ENCODE measurements at places on chromosomes 5 and 9.

DNA sequence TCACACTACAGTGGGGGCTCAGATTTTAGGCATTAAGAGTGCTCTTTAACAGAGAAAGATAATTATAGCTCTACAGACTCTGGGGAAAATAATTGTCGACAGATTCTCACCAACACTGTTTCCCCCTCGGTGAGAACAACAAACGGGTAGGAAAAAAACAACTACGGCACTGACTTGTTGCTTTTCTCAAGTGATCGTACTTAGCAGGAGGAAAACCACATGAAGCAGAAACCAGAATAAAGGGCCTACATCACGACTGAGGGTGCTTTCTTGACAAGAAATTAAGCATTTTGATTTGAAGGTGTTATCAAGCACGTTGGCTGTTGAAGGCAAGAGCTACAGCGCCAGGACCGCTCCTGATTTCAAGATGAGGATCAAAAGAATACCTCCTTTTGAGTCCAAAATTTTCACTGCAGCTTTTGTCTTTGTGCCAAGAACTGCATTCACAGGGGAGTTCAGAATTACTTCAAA is 27.2 kb upstream of the CER1 start:
- no peak overlapping the region for H3K4me3 ChIP-seq
- H3K36me3 ChIP-seq, result peaks cover 11% of the 10 kb centered on the region
- H3K27ac ChIP-seq, result no peak overlapping the region
- no peaks in the 10 kb centered on the region for H3K4me1 ChIP-seq

- no peaks in the 10 kb centered on the region for H3K27me3 ChIP-seq
- no peak overlapping the region for H3K4me3 ChIP-seq
- no peaks in the 10 kb centered on the region for H3K4me1 ChIP-seq
- DNase-seq, result no peak
- peaks cover 13% of the 10 kb centered on the region for H3K36me3 ChIP-seq
These were observed 21.6 kb downstream of the NDST1 start for GRCh38 chr5:150529555-150529954.

- no peaks in the 10 kb centered on the region for H3K27me3 ChIP-seq
- H3K36me3 ChIP-seq, result no peaks in the 10 kb centered on the region
- peaks cover 19% of the 10 kb centered on the region for H3K4me1 ChIP-seq
- no peak overlapping the region for H3K27ac ChIP-seq
These were observed 43.5 kb downstream of the RUSC2 start for GRCh38 chr9:35533398-35533797.

- no peak overlapping the region for H3K4me3 ChIP-seq
- H3K4me1 ChIP-seq, result peaks cover 12% of the 10 kb centered on the region
- H3K27ac ChIP-seq, result peak overlapping the region; percentile 91
- H3K27me3 ChIP-seq, result no peaks in the 10 kb centered on the region
These were observed 123.7 kb upstream of the ANKRD55 start for GRCh38 chr5:56356836-56357160.

DNA sequence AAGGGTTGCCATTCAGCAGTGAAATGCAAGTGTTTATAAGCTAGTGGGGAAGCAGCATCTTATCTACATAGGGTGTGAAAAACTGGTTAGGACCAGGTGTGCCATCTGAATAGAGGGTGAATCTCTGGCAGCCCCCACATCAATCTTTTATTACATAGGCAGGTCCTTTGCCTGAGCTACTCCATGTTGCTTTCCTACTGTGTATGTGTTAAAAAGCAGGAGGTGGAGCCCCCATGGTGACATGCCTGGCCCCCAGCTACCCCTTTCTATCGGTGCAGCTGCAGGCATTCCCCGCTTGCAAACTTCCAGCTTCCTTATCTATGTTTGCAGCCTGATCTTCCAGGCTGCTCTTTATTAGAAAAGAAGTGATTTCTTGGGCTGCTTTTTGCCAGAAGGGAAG is 353.5 kb downstream of the SPATA31D1 start:
- no peaks in the 10 kb centered on the region for H3K4me1 ChIP-seq
- DNase-seq, result no peak
- no peaks in the 10 kb centered on the region for H3K36me3 ChIP-seq
- no peak overlapping the region for H3K27ac ChIP-seq

DNA sequence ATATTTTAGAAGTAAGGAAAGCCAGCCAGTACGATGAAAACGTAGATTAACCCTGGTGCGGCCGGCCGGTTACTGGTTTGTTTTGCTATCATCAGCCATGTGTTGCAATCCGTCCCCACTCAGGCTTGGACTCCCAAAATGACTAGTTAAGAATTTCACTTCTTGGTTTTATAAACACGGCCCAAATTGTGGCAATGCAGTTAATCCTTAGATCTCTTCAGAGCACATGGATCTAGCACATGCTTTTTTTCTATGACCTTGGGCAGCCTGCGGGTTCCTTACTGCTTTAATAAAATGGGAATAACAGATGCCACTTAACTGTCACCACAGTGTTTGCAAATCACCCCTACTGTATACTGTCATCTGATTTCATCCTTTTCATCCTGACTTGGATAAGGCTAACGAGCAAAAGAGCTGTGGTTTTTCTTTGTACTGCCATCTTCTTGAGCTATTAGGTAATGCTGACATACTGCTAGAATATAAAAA is 1.5 kb downstream of the NDFIP1 start:
- H3K27ac ChIP-seq, result no peak overlapping the region
- no peak for DNase-seq
- H3K27me3 ChIP-seq, result no peaks in the 10 kb centered on the region
- H3K4me3 ChIP-seq, result peak overlapping the region; percentile 81

DNA sequence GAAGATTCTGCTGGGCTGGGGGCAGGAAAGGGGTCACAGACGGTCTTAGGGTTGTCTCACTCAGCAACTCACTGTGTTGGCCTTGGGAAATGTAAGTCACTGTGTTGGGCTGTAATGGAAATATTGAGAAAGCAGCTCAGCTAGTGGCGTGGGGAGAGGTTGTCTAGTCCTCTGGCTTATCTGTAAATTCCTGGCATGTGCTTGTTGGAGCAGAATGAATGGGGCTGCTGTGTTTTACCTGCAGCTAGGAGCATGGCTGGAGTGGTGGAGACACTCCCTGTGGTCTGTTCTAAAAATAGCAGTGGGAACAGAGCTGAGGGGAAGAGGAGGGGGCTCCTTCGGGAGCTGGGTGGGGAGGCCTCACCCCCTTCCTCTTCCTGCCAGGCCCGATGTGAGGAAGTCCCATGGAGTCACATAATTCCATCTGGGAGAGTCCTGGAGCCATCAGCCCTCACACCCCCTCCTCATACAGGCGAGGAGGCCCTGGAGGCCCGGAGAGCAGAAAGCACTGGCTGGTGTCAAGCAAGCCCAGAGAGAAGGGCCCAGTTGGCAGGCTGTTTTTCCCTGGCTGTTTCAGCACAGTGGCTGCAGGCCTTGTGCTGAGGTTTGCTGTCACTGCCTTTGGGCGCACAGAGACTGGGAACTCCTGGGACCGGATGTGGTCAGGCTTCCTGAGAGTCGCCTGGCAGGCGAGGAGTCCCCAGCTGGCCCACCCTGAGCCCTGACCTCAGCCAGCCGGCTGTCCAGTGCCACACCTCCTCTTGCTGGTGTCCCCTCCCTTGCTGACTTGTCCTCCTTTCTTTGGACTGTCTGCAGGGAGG is 84.9 kb downstream of the RGS3 start:
- H3K4me1 ChIP-seq, result peaks cover 29% of the 10 kb centered on the region
- no peaks in the 10 kb centered on the region for H3K36me3 ChIP-seq
- peak overlapping the region; percentile 75 for H3K27ac ChIP-seq
- H3K4me3 ChIP-seq, result no peak overlapping the region
- DNase-seq, result peak; percentile 87

GRCh38 chr9:124386201-124386600 is 29.0 kb downstream of the PSMB7 start:
- no peak overlapping the region for H3K4me3 ChIP-seq
- no peaks in the 10 kb centered on the region for H3K27me3 ChIP-seq
- no peaks in the 10 kb centered on the region for H3K36me3 ChIP-seq
- no peak for DNase-seq

DNA sequence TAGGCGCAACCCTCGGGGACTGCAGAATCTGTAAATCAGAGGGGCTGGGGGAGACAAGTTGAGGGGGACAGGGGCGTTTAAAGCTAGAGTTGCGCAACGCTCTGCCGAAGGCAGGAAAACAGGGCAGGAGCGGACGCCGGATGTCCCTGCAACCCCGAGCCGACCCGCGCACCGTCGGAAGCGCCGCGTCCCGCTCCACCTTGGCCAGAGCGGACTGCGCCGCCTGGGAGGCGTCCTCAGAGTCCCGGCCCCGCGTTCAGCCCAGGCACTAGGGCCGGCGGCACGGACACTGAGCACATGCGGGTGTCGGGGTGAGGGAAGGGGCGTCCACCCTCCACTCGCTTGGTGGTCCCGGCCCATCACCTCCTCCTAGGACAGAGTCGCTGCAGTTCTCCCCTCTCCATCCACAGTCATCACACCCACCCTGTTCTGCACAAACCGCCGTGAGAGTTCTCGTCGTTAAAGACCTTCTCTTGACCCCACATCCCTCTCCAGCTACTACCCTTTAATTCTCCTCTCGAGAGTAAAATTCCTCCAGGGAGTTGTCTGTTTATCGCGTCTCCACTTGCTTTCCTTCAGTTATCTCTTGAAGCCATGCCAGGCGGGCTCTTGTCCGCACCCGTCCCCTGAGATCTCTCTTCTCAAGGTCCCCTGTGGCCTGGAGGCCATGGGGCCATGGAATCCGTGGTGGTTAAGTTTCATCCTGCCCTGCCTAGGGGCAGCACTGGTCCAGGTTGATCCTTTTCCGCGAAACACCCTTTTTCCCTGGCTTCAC is 796 bp upstream of the PDLIM7 start:
- no peaks in the 10 kb centered on the region for H3K36me3 ChIP-seq
- no peak for DNase-seq
- H3K27me3 ChIP-seq, result no peaks in the 10 kb centered on the region
- peaks cover 14% of the 10 kb centered on the region for H3K4me1 ChIP-seq

DNA sequence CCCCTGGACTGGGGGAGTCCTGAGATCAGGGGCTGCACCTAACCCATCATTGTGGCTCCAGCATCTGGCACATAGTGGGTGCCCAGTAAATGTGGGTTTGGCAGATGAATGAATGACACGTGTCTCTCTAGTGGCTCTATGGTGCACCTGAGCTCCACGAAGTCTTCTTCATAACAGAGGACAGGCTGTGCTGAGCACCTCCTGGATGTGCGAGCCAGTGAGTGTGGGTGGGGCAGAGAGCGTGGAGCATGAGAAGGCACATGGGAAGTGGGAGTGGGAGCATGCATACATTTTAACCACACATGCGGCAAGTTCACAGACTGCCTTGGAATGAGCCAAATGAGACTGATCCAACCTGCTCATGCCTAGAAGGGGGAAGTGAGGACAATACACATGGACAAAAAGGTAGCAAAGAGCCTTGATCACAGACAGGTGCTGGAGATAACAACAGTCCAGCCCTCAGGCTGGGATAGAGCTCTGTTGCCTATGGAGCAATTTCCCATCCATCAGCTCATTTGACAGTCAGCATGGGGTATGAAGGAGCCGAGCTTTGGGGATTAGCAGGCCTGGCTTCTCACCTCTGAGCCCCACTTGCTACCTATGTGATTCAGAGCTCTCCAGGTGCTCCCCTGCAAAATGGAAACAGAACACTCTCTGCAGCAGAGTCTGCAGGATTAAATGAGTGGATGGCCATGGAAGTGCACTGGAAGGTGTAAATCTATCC is 76.2 kb upstream of the TBC1D2 start:
- H3K27me3 ChIP-seq, result no peaks in the 10 kb centered on the region
- H3K4me3 ChIP-seq, result no peak overlapping the region
- DNase-seq, result no peak
- no peaks in the 10 kb centered on the region for H3K4me1 ChIP-seq
- H3K36me3 ChIP-seq, result no peaks in the 10 kb centered on the region
- no peak overlapping the region for H3K27ac ChIP-seq

GRCh38 chr9:129208207-129209032 is 30.4 kb upstream of the IER5L start:
- DNase-seq, result peak; percentile 42
- H3K4me3 ChIP-seq, result no peak overlapping the region
- no peaks in the 10 kb centered on the region for H3K27me3 ChIP-seq
- no peaks in the 10 kb centered on the region for H3K4me1 ChIP-seq
- no peaks in the 10 kb centered on the region for H3K36me3 ChIP-seq

GRCh38 chr9:121604242-121604641 is 47.2 kb upstream of the DAB2IP start:
- no peak for DNase-seq
- no peak overlapping the region for H3K4me3 ChIP-seq
- no peaks in the 10 kb centered on the region for H3K27me3 ChIP-seq
- no peaks in the 10 kb centered on the region for H3K36me3 ChIP-seq
- no peaks in the 10 kb centered on the region for H3K4me1 ChIP-seq

DNA sequence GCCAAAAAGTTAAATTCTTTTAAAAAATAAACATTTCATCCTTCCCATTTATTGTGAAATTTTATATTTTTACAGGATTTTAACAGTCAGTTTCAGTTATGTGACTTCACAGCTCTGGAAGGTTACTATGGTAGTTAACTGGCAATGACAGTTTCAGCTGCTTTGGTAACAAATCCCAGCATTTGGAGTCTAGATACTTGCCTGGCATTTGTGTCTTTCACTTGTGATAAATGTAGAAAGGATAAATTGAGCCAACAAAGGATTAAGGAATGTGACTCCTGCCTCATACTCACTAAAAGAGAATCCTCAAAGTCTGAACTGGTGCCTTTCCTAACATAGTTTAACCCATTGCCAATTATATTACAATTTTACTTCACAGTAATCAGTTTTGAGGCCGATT is 315.5 kb downstream of the FER start:
- no peak overlapping the region for H3K27ac ChIP-seq
- H3K4me1 ChIP-seq, result no peaks in the 10 kb centered on the region
- H3K36me3 ChIP-seq, result no peaks in the 10 kb centered on the region

- no peak overlapping the region for H3K4me3 ChIP-seq
- H3K27ac ChIP-seq, result no peak overlapping the region
- H3K27me3 ChIP-seq, result no peaks in the 10 kb centered on the region
- DNase-seq, result peak; percentile 36
- no peaks in the 10 kb centered on the region for H3K36me3 ChIP-seq
- no peaks in the 10 kb centered on the region for H3K4me1 ChIP-seq
These were observed 42.9 kb downstream of the LAMC3 start for GRCh38 chr9:131051592-131052517.

- DNase-seq, result no peak
- no peak overlapping the region for H3K4me3 ChIP-seq
- no peaks in the 10 kb centered on the region for H3K4me1 ChIP-seq
- H3K36me3 ChIP-seq, result no peaks in the 10 kb centered on the region
These were observed 20.0 kb upstream of the MYOT start for GRCh38 chr5:137847687-137848086.

DNA sequence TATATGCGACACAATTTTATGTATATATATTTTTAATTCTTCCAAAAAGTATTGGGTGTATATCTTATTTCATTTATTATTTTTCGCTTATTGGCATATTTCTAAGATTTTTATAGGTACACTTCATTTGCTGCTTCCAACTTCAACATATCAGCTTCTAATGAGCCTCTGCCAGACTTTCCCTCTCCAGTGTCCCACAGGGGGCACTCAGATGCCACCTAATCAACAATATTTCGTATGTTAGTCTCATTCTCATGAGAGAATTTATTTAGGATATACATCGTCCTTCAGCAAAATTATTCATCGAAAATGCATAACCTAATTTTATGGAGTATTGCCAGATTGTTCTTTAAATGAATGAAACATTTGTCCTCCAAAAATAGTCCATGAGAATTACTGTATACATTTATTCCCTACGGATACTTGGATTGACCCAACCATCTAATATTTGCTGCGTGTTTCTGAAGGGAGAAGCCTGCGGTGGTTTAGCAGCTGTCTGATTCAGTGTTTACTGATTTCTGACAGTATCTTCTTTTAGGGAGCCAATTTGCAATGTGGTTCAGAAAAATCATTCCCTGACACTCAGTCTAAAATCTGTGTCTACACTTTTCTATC is 100.6 kb upstream of the SELENOP start:
- H3K4me3 ChIP-seq, result no peak overlapping the region
- no peak overlapping the region for H3K27ac ChIP-seq
- H3K27me3 ChIP-seq, result peaks cover 5% of the 10 kb centered on the region
- no peak for DNase-seq
- H3K36me3 ChIP-seq, result no peaks in the 10 kb centered on the region

All from kidney (tissue), 22 donors.